ENCODE measurements at places on chromosomes 12 and 14. TPM values are rescaled to one million over a fixed set of nuclear protein-coding genes. Genes with fewer than 3 reads are reported as not detected.

Gene KITLG
- 4.1 TPM for total RNA-seq

GRCh38 chr12:79174626-79175025 is 310.1 kb downstream of the SYT1 start:
- DNase-seq, result no peak

DNA sequence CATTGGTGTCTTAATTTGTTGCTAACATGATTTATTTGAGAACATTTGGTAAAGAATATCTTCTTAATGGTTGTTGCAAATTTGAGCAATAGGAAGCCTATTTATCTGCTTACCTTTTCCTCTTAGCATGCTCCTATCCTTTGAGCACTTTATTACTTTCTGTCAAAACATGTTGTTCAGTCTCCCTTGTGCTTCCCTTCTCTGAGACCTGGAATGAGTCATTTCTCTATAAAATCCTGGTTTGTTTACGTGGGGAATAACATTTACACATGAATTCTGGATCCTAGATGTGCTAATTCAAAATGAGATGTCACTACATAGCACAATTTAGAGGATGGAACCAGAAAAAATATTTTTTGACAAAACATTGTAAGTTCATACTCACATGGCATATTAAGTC is 844.0 kb upstream of the LRFN5 start:
- no peak for DNase-seq

Gene NAV3
- total RNA-seq, result 0.87 TPM

Gene NTF3
- not detected for total RNA-seq

GRCh38 chr14:87251011-87251410 is 742.0 kb downstream of the GALC start:
- no peak for DNase-seq

GRCh38 chr12:49039421-49040363 is 20.9 kb downstream of the KMT2D start:
- DNase-seq, result no peak

Gene RAB35
- total RNA-seq, result 12.3 TPM

- DNase-seq, result no peak
These were observed 61.3 kb upstream of the RD3L start for GRCh38 chr14:104003616-104004015.

Gene CSRP2
- 6.9 TPM for total RNA-seq

- DNase-seq, result no peak
These were observed 98.3 kb downstream of the DNAH10 start for GRCh38 chr12:123860377-123860776.

Gene IL22
- total RNA-seq, result not detected

GRCh38 chr12:130424858-130425697 is 87.4 kb downstream of the PIWIL1 start:
- no peak for DNase-seq

GRCh38 chr14:96817750-96818666 is 20.8 kb downstream of the VRK1 start:
- no peak for DNase-seq

- no peak for DNase-seq
These were observed 7.1 kb downstream of the BCL11B start for GRCh38 chr14:99264691-99265450.

GRCh38 chr12:118851891-118852290 is 129.4 kb upstream of the SRRM4 start:
- DNase-seq, result no peak

DNA sequence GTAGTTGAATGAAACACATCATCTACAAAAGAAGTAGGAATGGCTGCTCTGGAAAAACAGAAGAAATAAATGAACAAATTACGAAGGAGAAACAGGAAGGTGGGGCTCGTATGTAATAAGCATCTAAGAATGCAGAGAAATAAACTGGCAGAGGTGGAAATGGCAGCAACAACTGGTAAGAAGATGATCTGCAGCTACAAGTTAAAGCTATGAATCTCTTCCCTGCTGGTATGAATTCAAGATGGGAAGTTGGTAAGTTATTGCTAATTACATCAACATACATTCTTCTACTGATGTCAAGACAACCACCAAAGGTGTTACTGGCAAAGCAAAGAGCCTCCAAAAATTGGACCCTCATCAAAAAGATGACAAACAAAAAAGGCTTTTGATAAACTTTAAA is 59.8 kb downstream of the HECTD4 start:
- no peak for DNase-seq

- peak; percentile 57 for DNase-seq
These were observed 5.1 kb upstream of the PSMA3 start for GRCh38 chr14:58239244-58240195.

Gene AVPR1A
- 1.8 TPM for total RNA-seq

DNA sequence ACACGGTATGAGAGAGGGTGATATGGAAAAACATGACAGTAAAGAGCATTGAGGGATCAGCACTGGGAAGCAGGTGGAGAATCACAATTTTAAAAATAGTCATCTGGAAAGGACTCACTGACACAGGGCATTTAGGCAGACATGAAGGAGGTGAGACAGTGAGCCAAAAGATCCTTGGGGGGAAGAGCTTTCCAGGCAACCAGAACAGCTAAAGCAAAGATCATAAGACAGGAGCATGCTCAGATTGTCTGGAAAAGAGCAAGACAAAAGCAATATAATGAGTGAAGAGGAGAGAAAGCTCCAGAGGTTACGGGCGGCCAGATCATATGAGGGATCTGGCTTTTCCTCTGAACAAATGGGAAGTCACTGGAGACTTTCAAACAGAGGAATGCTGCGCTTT is 63.9 kb downstream of the DENND5B start:
- DNase-seq, result no peak

DNA sequence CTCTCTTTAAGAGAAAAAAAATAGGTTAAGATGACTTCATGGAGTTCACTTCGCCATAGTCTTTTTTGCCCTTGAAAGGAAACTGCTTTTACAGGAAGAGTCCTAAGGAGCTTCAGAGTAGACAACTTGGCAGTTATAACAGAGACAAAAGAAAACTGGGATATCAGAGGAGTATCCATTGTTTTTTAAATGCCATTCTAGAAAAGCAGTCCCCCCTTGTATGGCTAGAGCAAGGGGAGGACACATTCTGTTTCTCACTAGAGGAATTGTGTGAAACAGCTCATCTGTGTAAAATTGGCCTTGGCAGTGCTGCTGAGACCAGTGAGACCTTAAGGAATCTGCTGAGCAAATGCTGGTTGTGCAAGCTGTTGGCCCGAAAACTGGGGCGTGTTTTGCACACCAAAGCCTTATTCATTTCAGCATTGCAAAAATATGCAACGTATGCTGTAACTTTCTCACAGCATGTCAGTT is 128.0 kb downstream of the GPR135 start:
- DNase-seq, result peak; percentile 38

DNA sequence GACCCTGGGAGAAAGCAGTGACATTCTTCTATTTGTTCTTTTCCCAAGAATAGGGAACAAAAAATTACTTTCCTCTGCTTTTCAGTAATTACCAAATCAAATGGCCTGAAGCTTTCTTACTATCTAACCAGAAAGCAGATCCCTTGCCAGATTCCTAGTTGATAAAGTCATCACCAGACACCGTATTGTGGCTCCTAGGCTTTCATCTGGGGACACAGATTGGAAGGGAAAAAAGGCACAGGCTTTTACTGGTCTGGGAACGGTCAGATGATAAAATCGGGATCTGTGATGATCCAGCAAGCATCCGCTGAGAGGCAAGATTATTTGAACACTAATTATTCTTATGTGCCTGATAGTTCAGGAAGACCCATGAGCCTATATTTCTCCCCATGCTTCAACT is 79.1 kb upstream of the BCL2L14 start:
- DNase-seq, result no peak

Gene SLC39A9
- total RNA-seq, result 22.0 TPM

DNA sequence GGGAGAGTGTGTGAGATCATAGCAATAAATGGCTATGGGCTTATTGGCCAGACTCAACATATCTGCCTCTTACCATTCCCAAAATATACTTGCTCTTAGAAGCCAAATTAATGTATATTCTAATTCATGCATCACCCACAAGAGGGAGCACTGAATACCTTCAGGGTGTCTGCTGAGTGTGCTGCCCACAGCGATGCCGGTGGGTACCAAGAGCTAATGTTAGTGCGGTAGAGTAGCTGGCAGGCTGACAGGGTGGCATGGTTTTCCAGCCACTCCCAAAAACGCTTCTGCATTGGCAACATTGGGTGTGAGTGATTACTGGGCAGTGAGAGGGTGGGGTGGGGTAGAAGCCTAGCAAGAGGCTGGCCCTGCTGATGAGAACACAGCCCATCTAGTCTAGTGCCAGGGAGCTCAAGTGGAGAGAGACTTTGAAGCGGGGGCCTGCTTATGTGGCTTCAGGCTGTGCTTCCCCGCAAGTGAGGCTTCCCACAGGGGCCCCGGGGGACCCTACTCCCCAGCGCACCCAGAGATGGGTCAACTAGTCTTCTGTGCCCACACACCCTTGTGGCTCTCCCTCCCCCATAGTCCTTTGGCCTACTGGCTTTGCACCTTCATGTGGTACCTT is 9.2 kb upstream of the PLEKHD1 start:
- no peak for DNase-seq

DNA sequence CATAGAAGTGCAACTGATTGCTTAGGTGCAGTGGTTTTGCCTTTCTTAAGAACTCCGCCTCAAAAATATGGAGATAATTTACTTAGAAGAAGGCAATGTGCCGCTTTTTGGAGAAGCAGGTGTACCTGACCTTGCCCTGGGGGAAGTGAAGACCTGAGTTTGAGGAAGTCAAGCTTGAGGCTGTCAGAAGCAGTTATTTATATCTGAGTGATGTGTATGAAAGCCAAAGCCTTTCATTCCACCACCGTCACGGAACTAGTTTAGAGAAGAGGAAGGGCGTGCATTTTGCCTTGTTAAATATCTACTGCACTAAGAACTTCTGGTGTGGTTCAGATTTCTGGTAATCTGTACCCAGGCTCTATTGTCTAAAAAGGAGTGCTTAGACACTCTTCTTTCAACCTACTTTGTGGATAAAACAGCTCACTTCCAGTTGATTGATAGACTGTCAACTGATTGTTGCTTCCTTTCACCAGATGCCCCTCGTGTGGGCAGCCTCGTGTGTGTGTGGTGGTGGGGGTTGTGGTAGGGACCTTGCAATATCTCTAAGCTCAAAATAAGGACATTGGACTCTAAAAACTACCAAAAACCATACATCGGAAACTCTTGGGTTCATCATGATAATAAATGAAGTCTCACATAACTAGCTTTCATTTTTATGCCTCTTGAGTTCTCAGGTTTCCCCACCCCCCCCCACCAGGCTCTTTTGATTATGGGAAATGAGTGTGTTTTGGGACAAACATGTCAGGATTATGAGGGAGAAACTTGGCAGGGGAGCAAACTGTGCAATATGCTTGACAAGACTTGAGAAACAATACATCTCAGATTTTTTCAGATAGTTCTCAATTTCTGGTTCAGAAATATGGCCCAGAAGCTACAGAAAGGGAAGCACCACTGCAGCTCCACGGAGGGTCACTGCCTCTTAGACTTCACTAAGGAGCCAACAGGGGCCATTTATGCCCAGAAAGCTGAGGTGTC is 78.6 kb downstream of the ARF6 start:
- DNase-seq, result no peak

GRCh38 chr12:8953773-8954402 is 4.4 kb upstream of the M6PR start:
- DNase-seq, result no peak

Gene LTBR
- 43.1 TPM for total RNA-seq

GRCh38 chr14:53536446-53536845 is 383.3 kb upstream of the DDHD1 start:
- no peak for DNase-seq

Gene NUAK1
- total RNA-seq, result 18.9 TPM

DNA sequence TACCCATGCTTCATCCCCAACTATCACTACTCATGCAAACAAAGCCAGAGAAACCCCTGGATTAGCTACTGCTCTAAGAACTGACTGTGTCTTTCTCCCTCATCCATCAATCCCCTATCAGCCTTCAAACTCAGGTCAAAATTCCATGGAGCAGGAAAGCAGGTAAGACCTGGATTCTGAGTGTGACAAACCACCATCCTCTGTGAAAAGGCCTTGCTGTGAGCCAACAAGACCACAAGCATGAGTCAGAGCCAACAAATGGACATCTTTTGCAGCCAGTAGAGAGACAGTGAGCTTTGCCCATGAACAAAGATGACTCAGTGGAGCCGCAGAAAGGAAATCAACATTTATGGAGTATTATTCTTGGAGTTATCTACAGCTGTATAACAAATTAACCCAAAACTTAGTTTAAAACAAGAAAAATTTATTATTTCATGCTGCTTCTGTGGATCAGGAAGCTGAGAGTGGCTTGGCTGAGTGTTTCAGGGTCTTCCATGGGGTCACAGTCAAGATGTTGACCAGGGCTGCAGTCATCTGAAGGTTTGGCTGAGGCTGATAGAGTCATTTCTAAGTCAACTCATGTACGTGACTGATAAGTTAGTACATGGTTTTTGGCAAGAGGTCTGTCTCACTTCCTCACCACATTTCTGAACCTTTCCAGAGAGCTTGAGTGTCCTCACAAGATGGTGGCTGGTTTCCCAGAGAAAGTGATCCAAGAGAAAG is 61.1 kb downstream of the PITPNM2 start:
- DNase-seq, result no peak

- DNase-seq, result no peak
These were observed 143.5 kb downstream of the SSPN start for GRCh38 chr12:26338586-26339572.

DNA sequence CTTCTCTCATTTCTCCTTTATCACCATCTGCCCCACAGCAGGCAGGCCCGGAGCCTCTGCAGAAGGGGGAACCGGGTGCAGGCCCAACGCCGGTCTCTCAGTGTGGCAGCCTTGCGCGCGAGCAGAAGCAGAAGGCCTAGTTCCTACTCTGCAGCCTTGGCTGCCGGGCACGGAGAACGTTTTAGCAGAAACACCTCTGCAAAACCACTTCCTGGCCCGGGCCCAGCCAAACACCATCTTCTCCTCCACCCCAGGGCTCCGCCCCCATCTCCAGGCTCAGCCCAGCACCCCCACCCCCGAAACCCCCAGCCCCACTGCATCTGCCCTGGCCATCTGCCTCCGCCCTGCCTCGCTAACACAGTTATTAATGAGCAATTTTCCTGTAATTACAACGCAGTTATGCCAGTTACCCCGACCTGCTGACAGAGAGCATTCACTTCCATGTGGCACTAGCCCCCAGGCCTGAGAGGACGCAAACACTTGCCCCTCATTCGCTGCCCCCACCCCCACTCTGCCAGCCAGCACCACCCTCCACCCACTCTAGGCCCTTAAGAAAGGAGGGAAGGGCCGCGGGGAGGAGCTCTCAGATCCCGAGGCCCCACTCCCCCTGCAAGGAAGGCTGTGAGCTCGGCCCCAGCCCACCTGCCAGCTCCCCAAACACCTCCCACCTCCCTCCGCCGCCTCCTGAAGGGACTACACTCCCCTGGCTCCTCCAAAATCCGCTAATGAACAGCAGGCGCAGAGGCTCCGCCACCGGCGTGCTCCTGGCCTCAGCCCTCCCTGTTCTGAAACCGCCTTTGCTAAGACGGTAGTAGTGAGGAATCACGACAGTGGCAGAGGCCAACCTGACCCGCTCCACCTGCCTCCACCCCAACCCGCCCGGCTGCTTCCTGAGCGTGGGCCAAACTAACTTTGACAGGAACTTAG is 44.7 kb upstream of the FBRSL1 start:
- peak; percentile 23 for DNase-seq

GRCh38 chr12:89040146-89040964 is 311.9 kb downstream of the DUSP6 start:
- DNase-seq, result no peak

Gene GPR132
- total RNA-seq, result 0.07 TPM

- DNase-seq, result no peak
These were observed 50.8 kb downstream of the C12orf42 start for GRCh38 chr12:103444983-103445382.

Measured in gastrocnemius medialis (tissue), 4 donors.